ENCODE measurements at places on chromosomes 7 and 10.
A peak's percentile ranks its signal among the peaks of the same experiment; 100 is the strongest.

GRCh38 chr7:129127601-129128000 is 16.9 kb upstream of the TSPAN33 start:
- DNase-seq: no peak

- no peak for DNase-seq
These were observed 724 bp downstream of the BBIP1 start for GRCh38 chr10:110918269-110918642.

DNA sequence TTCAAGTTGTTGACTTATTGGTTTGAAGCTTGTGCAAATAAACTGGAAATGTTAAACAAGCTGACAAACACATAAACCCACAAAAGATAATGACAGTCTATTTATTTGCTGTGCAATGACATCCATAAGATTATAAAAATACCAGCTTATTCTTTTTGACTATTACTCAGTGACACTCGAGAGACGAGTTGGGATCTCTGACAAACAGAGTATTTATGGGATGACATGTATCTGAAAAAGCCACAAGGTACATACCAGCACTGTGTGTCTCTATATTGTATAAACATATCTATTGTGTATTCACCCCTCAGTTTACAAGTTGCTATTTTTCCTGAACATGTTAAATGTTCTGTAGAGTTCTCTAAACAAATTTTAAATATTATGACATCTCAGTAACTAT is 88.9 kb downstream of the CHRM2 start:
- peak; percentile 35 for DNase-seq

DNA sequence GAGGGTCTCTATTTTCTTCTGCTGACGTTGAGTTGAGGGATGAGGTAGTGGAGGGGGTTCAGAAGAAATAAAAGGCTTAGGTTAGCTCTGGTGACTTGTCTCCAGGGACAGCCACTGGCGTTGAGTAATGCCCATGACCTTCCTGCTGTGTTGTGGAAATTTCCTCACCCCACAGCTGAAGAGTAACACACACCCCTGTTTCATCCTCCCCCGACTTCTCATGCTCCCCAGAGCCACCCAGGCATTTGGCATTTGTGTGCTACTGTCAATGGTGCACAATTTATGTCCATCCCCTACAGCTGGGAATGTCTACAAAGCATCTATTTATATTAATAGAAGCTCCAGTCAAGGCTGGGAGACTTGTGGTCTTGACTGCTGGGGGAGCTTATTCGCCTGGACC is 4.7 kb upstream of the TMEM72 start:
- DNase-seq: no peak

DNA sequence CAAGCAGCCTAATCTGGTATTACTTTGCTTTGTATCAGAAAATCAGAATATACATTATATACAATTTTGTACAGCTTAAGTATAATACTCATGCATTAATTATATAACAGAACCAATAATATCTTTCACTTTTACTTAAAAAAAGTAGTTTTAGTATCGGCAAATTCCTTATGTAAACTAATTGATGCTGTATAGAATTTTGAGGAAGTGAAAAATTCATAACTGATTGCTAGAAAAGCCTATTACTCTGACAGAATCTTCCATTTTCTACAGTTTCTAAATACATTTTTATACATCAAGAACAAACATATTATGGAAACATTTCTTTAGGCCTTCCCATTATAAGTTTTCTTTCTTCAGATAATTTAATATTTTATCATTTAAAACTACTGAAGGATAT is 124.0 kb upstream of the GPR22 start:
- no peak for DNase-seq

DNA sequence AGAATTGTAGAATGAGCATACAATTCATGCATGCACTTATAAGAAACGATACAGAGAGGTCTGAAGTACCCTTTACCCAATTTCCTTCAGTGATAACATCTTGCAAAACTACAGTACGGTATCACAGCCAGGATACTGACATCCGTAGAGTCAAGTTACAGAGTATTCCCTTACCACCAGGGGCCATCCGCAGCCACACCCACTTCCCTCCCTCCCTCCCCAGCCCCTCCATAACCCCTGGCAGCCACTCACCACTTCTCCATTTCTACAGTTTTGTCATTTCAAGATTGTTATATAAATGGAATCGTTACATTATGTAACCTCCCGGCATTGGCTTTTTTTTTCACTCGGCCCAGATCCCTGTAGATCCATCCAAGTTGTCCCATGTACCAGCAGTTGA is 113.6 kb upstream of the RET start:
- no peak for DNase-seq

DNA sequence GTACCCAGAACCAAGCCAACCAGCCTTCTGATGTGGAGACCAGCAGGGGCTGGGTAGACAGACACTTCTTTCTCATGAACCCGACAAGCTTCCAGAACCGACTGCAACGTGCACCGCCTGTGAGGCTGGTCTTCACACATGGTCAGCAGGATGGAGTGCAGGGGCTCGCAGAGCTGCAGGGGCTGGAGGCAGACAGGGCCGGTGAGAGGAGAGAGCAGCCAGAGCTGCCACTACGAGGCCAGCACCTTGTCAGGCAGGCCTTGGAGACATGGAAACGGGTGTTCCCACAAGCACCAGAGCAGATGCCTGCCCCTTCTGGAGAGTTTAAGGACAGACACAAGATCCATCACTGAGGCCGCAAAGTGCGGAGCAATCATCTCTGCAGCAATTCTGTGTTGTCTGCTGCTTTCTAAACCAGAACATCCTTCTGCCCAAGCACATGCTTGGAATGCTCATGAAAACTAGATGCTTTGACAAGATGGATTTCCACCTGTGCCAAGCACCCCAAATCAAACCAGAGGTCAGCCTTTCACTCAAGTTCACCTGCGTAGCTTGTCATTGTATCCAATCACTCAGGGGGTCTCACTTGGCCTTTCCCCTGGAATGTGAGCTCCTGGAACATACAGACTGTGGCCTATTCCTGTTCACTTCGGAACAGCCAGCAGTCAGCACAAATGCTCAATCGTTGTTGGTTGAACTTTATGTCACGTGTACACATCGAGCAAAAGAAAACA is 32.2 kb downstream of the FRMPD2 start:
- DNase-seq: no peak

DNA sequence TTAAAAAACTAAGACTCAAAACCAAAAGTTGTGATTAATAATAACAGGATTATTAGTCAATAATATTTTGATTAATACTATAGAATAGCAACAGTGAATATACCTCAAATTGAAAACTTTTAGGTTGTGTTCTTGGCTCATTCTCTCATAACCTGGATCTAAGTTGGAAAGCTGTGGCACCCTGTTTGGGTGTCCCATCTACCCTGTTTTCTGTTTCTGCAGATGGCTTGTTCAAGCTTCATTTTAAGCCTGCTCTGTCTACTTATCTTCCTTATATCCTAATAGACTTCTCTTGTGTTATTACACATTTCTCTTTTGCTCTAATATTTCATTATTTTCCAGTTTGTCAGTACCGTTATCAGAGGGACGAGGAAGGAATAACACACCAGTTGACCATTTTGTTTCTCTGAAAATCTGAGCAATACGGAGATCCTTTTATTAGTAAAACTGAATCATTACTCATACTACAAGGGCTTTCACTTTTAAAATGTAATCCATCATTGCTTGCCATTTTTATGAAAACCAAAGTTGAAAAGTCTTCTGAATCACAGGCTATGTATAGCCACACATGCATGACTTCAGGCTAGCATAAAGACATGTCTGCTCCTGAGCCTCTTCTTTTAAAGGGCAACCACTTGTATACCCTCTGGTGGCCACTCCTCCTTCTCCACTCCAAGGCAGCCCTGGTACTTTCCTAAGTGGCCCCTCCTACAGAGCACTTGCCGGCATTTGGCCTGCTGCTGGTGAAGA is 22.3 kb downstream of the COX15 start:
- DNase-seq: peak; percentile 12

- DNase-seq: no peak
These were observed 43.2 kb downstream of the PROSER2 start for GRCh38 chr10:11866199-11866925.
